Stimulated activated naive CD8-positive, alpha-beta T cell treated with anti-CD3 and anti-CD28 coated beads, Interleukin-15, Interleukin-2, amounts not matched to agents 100 U/mL and 50 U/mL, for 24 hours (primary cell): ENCODE measurements at places on chromosomes 4 and X.

DNA sequence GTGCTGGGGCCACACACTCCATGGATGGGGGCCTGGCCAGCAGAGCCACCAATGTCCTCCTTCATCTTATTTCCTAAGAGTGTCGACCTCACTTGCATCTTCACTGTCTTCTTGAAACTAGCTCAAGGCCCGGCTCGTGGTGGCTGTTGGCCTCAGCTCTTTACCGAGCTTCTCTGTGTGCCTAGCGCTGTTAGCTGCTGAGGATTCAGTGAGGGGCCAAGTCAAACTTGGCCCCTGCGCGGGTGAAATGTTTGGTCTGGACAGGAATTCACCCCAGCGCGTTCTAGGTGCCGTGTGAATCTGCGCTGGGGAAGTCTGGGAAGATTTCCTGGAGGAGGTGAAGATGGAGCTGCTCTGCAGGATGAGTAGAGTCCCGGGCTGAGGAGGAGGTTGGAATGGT lies 8.5 kb downstream of the SORCS2 start:
- DNase-seq: no peak

DNA sequence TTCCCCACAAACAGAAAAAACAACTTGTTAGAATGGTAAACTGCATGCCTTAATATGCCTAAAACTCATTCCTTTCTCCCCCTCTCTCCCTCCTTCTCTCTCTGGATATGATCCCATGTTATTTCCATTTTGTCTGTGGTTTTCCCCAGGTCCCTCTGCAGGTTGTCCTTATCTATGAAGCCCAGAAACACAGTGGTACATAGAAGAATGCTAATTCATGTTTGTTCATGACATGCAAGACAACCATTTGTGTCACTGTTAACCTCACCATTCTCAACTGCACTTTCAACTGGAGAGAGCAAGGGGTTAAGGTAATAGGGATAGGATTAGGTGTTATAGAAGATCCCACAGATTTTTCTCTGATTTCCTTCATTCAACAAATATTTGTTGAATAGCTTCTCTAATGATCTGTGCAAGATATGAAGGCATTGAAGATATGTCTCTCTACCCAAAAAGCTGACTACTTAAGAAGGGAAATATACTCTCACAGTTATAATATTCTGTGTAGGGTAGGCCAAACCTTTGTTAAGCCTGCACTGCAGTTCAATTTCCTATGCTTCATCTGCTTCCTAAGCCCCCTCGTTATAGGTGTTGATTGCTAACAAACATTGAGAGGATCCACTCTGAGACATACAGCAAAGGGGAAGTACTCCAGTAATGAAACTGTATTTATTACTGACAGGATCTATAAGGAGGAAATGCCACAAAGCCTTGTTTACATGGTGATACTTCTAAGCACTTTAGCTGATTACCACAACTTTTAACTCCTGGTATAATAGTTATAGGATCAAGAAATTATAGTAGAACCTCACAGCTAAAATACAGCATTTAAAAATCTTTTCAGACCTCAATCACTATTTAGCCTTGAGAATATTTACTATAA lies 96.1 kb downstream of the FRYL start:
- no peak for DNase-seq

GRCh38 chr4:101284546-101284945 lies 62.8 kb downstream of the PPP3CA start:
- no peak for DNase-seq

- DNase-seq: no peak
Observed at GRCh38 chr4:47367761-47368160, 95.7 kb downstream of the COMMD8 start.

DNA sequence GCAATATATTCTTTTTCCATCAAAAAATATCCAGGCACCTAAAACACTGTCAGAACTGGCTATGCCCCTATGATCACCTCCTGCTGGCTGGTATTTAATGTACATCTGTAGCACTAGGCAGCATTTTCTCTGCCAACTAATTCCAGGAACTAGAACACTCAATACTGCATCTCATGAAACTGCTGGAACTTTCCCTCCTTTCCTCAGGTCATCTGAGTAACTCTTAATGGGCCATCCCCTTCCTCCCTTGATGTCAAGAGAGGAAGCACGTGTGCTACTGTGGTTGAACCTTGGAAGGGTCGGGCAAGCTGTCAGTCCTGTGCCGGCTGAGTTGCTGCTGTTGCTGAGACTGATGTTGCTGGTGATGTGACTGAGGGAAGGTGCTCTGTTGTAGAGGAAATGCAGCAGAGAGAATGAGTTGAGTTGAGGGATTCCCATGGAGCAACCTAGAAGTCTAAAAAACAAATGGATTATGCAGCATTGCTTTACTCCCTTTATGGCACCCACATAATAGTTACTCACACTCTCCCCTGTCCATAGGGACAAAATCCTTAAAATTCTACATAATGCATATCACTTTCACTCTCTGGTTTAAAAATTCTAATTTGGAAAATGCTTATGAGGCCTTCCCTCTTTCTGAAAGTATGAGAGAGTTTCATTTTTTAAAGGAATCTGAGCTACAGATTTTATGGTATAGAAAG lies 39.5 kb downstream of the TMEM165 start:
- DNase-seq: peak; percentile 20

GRCh38 chr4:3783693-3784306 lies 17.6 kb downstream of the ADRA2C start:
- DNase-seq: peak; percentile 21

GRCh38 chrX:136203438-136203837 lies 47.8 kb downstream of the MAP7D3 start:
- no peak for DNase-seq

GRCh38 chrX:79130857-79131256 lies 13.6 kb upstream of the GPR174 start:
- DNase-seq: no peak

GRCh38 chr4:105637408-105638176 lies 70.9 kb downstream of the INTS12 start:
- no peak for DNase-seq

DNA sequence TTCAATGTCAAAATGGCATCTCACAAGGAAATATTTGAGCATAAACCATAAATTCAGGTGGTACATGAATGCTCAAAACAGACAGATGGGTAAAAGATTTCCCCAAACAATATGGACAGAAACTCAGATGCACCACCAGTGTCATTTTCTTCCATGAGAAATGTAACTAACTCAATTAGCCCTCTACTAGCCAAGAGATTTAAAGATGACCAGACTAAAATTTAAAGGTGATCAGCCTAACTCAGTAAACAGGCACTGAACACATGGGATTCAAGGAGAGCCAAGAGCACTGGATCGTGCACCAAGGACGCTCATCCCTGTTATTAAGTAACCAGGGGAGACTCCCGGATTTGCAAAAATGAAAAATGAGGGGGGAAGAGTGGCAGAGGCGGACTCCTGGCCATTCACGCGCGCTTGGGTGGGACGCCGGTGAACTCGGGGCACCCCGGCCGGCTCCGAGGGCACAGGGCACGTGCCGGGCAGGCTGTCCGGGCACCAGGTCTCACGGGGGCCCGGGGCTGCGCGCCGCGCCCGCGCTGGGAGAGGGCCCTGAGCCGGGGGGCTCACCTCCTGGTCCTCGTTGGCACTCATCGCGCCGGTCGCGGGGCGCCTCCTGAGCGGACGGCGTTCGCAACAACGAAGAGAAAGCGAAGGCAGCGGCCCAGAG lies 490 bp downstream of the RWDD4 start:
- peak; percentile 35 for DNase-seq

GRCh38 chr4:5874811-5875449 lies 18.0 kb downstream of the CRMP1 start:
- no peak for DNase-seq

DNA sequence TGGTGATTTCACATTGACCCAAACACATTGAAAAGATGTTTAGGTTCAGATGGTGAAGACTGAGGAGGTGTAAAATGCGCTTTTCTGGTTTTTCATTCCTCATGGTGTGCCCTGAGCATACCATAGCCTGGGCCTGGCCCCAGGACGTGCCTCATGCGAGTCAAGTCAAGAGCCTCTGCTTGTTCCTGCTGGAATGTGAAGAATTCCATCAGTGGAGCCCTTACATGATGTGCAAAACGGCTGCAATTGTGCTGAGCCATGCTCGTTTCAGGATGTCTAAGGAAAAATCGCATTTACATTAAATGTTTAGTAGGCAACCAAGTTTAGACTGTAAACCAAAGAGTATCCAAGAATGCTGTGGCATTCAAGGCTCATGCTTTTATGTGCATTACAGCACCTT lies 34.9 kb downstream of the GYG2 start:
- no peak for DNase-seq

- DNase-seq: peak; percentile 33
Observed at GRCh38 chr4:25913056-25913850, 767 bp upstream of the SMIM20 start.

DNA sequence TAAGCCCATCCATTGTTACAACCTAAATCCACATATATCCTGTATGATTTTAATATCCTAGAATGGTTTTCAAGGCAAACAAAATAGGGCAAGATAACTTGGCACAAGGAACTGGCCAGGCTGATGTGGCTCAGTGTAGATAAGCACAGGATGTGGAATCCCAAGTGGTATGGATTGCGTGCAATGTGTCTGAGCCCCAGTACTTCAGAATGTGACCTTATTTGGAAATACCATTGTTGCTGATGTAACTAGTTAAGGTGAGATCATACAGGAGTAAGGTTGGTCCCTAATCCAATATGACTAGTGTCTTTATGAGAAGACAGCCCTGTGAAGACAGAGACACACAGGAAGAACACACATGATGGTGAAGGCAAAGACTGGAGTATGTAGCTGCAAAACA lies 72.4 kb downstream of the IL21 start:
- no peak for DNase-seq

DNA sequence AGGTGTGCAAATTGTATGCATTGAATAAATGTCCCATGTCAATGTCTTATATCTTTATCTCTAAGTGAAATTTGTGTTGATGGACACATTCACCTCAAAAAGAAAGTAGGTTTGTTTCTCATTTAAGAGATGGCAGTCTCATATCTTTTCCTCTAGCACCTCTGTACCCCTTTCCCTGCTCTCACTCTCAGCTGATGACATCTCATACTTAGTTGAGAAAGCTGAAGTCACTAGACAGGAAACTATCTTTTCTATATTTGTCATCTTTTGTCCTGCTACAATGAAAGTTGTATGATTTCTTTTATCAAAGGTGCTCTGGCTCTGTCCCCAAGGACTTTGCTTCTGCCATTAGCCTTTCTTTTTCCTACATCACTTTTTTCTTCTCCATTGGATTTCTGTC lies 84.0 kb upstream of the GRPR start:
- DNase-seq: no peak

DNA sequence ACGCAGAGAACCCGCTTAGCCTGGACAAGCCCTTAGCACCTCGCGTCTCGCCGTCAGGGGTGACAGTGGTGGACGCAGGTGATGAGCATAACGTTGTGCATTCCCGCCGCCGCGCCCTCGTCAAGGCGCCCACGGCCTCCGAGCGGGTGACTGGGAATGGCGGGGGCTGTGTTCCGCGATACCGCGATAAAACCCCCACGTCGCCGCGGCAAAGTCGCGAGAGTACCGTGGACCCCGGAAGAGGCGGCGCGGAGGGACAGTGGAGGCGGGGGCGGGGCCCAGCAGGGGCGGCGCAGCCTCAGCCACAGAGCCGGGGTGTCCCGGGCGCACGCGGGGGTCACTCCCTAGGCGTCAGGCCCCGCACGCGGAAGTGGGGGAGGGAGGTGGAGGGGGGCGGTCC lies 53.8 kb downstream of the ZFYVE28 start:
- DNase-seq: peak; percentile 69

DNA sequence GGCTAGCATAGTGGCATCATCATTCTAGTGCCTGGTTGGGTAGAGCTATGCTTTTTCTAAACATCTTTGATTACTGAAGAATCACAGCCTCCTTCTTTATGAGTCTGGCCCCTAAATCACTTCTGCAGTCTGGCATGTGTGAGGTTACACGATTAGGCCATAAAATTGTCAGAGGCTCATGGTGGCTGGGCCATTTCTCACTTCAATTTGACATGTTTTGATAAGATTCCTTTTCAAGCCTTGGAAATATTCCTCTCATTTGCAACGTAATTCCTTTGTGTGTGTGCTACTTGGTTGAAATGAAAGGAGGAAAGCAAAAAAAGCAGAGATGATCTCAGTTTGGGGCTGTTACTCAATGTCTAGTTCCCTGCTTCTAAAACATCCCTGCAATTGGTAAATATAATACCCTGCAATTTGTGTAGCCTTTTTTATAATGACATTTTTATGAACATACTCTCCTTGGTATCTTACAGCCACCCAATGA lies 6.2 kb downstream of the CCKAR start:
- no peak for DNase-seq

- DNase-seq: no peak
Observed at GRCh38 chr4:99352602-99353537, at the start of gene ADH1C. ADH1C (minus strand) TSS chr4:99352746; CDS start chr4:99352675, 71 bp downstream.

DNA sequence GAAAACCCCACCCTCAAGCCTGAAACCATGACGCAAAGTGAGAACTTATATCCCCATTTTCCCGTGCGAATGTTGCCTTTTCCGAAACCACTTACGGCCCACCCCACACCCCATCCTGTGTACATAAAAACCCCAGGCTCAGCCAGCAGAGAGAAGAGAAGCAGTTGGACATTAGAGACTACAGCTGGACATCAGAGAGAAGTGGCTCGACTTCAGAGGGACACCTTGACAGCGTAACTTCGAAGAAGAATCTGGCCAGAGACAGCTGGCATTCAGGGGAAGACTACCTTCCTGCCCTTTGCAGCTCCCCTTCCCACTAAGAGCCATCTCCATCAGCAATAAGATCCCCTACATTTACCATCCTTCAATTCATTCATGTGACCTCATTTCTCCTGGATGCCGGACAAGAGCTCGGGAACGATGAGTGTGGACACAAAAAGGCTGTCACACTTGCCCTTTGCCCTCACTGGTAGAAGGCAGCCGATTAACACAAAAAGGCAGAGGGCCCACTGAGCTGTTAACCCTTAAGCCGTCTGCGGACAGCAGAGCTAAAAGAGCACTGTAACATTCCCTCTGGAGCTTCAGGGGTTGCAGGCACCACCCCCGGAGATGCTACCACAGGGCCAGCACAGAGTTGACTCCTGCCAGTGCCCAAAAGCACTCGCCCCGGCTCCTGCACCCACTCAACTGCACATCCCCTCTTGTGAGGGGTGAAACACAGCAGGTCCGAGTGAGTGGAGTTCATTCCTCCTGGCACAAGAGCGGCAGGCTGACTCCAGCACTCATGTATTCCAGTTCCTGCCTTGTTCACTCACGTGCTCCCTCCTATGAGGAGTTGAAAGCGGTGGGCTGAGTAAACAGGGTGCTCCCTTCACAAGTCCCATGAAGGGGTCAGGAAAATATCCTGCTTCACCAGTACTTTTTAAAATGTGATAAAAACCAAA lies 7.5 kb downstream of the CHM start:
- no peak for DNase-seq

DNA sequence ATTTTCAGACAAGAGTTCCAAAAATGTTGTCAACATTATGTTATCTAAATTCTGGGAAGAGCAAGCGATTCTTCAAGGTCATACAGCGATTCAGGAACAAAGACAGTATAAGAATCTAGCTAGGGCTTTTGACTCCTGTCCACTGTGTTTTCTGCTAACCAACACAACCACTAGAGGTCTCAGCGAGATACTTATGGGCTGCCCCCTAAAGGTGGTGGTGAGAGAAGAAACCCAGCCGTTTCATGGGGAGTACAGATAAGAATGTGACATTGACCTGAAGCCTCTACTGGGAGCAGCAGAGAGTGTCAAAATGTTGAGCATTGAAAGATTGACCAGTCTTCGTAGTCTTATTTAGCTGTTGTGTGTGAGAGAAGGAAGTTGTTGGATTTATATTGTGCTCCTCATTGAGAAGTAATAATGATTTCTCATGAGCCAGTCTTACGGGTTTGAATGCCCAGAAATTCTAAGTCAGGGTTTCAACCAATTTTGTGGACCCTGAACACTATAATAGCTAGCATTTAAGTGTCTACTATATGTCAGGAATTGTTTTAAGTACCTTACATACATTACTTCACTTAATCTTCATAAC lies 168.3 kb downstream of the SPRY1 start:
- DNase-seq: peak; percentile 47

- DNase-seq: peak; percentile 30
Observed at GRCh38 chrX:17377091-17377717, 2.2 kb downstream of the NHS start.
